ENCODE measurements at places on chromosomes 11 and 22.

DNA sequence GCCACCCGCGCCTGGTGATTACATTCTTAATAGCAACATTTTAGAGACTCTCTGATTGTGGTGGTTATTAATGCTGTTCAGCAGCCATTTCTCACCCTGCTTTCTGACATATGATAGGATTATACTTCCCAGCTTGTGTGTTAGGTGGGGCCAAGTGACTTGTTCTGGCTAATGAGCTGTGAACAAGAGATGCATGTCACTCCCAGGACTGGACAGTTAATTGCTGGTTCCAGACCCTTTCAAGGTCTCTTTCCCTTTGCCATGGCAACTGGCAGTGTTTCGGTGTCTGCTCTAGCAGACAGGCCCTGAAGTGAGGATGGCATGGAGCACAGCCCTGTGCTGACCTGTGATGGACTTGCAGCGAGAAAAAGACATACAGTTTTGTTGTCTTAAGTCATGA is 8.9 kb upstream of the PTPRJ start:
- no peak for DNase-seq

DNA sequence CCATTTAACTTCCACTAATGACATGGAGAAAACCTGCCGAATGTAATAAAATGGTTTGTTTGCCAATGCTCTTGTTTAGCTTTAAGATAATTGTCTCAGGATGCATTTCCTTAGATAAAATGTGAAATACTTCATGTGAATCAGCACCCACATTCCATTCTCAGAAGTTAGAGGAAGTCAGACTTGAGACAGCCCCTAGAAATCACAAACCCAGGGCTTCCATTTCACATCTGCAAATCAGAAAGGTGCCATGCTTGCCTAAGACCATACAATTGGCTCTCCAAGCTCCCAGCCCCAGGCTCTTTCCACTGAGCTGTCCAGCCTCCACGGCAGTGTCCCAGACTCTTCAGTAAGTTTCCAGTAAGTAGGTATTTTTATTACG is 35.6 kb upstream of the ADORA2A start:
- no peak for DNase-seq

DNA sequence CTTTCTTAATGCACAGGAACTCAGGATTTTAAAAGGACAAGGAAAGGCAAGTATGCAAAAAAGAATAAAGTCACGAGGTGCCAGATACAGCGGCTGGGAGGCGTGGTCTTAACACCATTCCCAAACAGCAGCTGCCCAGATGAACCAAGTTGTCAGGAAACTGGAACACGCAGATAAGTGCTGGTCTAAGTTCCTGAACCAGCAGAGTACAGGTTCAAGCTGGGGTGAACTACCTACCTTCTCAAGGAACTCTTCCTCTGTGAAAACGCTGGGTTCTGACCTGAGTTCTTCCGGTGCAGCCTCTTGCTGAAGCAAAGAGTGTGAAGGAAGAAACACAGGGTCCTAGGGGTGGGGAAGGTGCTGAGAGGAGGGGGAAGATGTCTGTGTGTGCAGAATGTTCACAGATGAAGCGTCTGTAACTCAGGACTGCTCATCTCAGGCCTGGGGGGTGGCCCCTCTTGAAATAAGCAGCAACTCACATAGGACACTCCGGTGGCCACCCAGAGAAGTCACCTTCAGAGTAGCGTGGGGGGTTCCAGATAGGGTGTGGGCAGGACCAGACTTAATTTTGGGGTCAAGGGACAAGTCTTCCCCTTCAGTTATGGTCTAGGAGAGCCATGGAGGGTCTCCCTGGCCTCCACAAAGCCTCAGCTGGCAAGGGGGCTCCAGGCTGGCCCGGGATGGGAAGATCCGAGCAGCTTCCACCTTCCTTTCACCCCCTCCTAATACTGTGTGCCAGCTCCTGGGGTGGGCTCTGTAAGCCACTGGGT is 3.2 kb downstream of the TPST2 start:
- DNase-seq, result no peak

- no peak for DNase-seq
Observed at GRCh38 chr11:12798609-12799011, 124.4 kb downstream of the TEAD1 start.

GRCh38 chr22:36010090-36010489 is 18.5 kb downstream of the RBFOX2 start:
- no peak for DNase-seq

- DNase-seq, result no peak
Observed at GRCh38 chr11:95076416-95076815, 9.7 kb downstream of the SRSF8 start.

GRCh38 chr11:122592641-122593040 is 62.9 kb upstream of the UBASH3B start:
- no peak for DNase-seq

GRCh38 chr11:32311346-32312065 is 123.8 kb downstream of the WT1 start:
- no peak for DNase-seq

- DNase-seq, result no peak
Observed at GRCh38 chr11:35066783-35067423, 72.1 kb upstream of the CD44 start.

GRCh38 chr22:31532060-31532459 is 35.7 kb downstream of the SFI1 start:
- DNase-seq, result no peak

GRCh38 chr11:121630041-121630440 is 177.3 kb upstream of the SORL1-AS1 start:
- no peak for DNase-seq

- DNase-seq, result no peak
Observed at GRCh38 chr11:4466871-4467442, 15.5 kb upstream of the OR52K1 start.

DNA sequence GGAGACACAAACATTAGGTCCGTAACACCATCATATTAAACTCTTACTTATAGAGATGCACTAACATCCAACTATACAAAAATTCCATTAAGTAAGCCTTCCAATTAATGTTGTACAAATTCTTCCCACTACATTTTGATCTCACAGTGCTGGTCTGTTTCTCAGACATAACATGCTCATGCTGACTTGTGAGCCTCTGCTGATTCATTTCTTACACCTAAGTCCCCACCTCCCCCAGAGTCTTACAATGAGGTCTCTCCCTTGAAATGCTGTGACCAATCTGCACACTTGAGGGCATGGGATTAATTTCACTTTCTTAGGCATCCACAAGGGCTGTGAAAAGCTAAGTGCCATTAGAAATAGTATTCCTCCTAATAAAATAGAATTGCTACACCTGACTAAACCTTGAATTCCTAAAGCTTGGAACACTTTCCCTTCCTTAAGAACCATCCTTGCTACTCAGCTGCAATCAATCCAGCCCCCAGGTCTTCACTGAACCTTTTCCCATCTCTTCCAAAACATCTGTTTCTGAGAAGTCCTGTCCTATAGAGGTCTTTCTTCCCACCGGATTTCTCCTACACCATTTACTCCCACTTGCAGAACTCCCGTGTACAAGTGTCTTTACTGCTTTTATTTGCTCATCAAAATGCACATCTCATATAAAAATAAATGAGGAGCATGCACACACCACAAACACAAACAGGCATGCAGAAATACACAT is 2.0 kb downstream of the HBG1 start:
- DNase-seq, result no peak

- DNase-seq, result no peak
Observed at GRCh38 chr22:27637604-27638003, 164.0 kb downstream of the MN1 start.

DNA sequence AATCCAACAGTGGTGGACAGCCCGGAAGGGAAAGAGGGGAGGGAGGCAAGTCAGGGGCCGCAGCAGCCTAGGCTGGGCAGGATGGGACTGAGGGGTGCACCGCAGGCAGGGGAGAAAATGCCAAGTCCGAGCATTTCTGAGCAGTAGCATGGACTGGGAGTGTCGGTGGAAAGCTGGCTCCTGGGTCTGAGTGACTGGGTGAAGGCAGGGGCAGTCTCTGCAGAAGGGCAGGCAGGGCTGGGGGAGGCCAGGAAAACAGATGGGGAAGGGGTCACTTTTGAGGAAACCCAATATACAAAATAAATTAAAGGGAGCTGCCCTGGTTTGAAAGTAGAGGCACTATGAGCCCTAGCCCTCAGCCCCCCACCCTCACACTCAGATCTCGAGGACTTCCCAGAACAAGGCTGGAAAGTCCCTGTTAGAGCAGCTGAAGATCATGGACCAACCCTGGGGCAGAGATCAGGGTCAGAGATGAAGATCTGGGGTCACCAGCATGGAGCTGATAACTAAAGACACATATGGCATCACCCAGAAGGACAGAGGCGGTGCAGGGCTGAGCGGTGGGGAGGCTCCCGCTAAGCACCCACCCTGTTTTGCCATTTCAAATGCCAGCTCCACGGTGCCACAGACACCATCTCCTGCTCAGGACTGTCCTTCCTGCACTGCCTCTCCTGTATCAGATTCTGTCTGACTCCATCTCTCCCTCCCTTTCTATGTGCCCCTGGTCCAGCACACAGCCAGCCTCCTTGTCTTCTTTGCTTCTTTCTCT is 32.4 kb upstream of the ETS1 start:
- DNase-seq, result no peak

DNA sequence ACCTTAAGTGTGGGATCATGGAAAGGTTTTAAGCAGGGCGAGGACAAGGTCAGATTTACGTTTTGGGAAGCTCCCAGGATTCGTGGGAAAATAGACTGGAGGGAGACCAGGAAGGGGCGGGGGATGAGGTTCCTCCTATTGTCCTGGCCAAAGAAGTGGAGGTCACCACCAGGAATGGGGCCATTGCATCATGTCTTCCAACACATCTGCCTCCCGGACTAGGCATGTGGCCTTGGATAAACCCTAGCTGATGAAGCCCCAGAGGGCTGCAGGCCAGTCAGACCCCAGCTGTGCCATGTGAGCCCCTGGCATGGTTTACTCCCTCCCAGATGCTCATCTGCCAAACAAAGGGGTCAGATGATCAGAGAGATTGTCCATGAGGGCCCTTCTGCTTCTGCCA is 11.5 kb upstream of the YWHAH start:
- no peak for DNase-seq

DNA sequence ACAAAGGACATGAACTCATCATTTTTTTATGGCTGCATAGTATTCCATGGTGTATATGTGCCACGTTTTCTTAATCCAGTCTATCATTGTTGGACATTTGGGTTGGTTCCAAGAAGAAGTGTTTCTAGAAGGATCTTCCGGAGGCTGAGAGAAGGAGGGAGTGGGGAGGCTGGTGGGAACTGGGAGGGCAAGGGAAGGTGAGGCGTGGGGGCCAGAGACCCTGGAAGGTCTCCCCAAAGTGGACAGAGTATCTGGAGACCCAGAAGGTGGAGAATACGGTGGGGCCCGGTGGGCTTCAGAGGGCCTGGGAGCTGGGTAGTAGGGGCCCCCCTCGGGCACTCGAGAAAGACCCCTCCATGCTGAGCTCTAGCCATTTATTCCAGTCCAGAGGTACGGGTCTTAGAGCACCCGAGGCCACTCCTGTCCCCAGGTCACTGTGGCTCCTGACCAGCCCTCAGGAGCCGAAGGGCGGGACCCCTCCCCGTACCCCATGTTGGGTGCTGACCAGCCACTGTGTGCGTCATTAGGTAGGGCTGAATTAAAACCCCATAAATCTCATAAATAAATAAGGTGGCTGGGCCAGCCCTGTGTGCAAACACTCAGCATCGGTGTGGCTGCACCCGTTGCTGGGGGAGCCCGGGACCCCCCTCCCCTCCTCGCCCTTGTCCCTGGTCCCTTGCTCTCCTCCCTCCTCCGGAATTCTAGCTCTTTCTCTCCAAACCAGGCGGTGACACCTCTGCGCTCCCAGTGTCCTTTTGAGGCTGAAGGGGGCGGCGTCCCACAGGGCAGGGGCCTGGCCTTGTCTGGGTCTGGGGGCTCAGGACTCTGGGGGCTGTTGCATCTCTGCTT is 38.8 kb upstream of the MUC5AC start:
- no peak for DNase-seq

DNA sequence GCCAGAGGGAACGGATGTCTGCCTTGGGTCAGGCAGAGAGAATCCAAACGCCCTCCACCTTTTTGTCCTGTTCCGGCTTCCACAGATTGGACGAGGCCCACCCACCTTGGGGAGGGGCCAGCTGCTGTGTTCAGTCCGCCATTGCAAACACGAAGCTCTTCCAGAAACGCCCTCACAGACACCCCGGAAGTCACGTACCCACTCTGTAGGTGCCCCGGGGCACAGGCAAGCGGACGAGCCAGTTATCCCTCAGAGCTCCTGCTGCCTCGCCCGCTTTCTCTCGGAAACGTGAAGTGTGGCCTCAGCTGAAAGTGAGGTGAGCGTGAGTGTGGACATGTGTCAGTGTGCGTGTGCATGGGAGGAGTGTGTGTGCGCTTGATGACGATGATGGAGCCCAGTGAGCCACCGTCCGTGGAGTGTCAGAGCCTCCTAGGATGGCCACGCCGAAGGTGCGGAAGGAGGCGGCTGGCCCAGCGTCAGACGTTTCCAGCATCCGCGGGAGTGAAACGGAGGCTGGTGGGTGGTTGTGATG is 869.2 kb downstream of the TBC1D22A start:
- no peak for DNase-seq

DNA sequence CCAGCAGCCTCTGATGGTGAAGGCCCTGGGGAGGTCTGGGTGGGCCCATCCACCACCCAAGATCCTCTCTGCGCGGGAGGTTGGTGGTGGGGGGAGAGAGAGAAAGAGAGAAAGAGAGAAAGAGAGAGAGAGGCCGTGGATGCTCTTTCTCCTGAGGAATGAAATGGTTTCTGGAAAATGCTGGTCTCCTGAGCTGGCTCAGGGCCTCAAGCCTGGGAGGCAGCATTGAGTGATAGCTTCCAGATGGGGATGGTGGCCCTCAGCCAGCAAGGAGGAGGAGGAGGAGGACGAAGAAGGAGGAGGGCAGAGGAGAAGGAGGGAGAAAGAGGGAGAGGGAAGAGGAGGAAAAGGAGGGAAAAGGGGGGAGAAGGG is 4.6 kb downstream of the TSPAN32 start:
- DNase-seq, result no peak

- no peak for DNase-seq
Observed at GRCh38 chr22:27210111-27210730, 552.8 kb downstream of the MIAT start.

- no peak for DNase-seq
Observed at GRCh38 chr11:72787216-72788104, 6.4 kb downstream of the STARD10 start.

- DNase-seq, result no peak
Observed at GRCh38 chr11:100329352-100329751, 357.7 kb upstream of the ARHGAP42 start.

DNA sequence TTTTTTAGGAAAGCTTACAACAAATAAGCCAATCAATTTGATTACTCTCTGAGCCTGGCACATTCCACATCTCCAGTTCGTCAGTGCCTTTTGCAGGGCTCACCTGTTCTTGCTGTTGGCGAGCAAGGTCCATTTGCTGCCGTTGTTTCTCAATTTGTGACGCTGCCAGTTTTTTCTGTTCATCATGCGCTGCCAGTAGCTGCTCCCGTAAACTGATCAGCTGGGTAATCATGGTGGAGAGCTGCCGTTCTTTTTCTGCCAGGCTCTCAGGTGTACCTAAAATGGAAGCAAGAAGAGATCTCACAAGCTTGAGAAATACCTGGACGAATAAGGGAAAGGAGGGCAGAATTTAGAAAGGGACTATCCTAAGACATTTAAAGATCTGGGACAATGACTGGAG is 169.7 kb downstream of the SOX6 start:
- no peak for DNase-seq

GRCh38 chr11:20729597-20730105 is 60.3 kb downstream of the NELL1 start:
- no peak for DNase-seq

- no peak for DNase-seq
Observed at GRCh38 chr11:62025487-62026105, 58.2 kb upstream of the FTH1 start.
